ENCODE measurements at places on chromosomes 12 and 14. TPM values are rescaled to one million over a fixed set of nuclear protein-coding genes. Genes with fewer than 3 reads are reported as not detected.

DNA sequence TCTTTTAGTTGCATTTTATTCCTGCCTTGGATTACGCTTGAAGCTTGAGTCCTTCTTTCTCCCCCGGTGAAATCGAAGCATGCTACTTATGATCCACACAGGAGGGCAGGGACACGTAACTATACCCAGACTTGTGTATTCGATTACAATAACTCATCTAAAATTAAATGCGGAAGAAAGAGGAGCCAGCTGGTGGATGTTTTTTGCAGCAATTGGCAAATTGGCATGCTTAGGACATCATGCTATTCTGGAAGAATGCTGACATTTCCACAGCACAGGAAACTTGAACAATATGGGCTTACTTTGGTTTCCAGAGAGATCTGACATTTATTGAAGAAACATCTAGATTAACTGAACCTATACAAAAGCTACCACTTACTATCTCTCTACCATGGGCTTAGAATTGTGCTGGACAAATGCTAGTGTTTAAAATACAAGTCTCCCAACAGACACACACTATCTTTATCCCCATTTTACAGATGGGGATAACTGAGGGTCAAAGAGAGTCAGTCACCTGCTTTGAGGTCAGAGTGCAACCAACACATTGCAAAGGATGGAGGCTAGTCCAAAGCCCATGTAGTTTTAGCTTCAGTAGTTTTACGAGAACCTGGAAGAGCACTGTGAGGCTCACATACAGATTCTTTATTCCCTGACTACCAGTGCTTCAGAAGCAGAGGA, 36.3 kb downstream of the LGMN start:
- H3K4me1 ChIP-seq: no peaks in the 10 kb centered on the region
- DNase-seq: no peak
- no peak overlapping the region for H3K4me3 ChIP-seq
- H3K27me3 ChIP-seq: peaks cover 4% of the 10 kb centered on the region
- no peak overlapping the region for H3K27ac ChIP-seq
- no peaks in the 10 kb centered on the region for H3K36me3 ChIP-seq

DNA sequence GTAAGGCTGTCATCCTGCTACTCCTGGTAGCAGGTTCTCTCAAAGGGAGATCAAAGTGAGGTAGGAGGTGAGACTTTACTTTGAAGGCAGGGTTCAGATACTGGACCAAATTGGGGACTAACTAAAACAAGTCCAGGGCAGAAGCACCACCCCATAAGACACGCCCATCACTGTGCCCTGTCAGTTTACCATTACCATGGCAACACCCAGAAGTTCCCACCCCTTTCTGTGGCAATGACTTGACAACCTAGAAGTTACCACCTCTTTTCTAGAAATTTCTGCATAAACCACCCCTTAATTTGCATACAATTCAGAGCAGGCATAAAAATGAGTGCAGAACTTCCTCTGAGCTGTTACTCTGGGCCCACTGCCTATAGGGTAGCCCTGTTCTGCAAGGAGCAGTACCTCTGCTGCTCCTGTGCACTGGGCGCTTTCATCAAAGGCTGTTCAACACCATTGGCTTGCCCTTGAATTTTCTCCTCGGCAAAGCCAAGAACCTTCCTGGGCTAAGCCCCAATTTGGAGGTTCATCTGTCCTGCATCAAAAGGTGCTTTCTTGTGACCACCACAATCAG, 64.8 kb upstream of the MAX start:
- peaks cover 56% of the 10 kb centered on the region for H3K4me1 ChIP-seq
- DNase-seq: peak; percentile 27
- peaks cover 2% of the 10 kb centered on the region for H3K36me3 ChIP-seq
- no peak overlapping the region for H3K27ac ChIP-seq
- no peaks in the 10 kb centered on the region for H3K27me3 ChIP-seq

DNA sequence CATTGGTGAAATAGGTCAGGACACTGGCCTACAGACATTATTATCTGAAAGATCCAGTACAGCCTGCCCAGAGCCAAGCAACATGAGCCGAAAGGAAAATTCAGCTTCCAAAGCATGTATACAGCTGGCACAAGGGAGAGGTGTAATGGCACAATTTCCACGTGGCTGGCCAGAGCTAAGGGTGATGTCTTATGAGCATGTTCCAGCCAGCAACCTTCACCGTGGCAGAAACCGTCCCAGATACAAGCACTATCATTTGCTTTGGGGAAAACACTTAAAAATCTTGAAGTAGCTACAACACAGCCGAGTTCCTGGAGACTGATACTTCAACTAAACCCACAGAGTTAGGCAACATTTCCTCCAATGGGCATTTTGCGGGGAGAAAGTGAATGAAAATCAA, 44.5 kb downstream of the CORO1C start:
- peaks cover 47% of the 10 kb centered on the region for H3K4me1 ChIP-seq
- peaks cover 4% of the 10 kb centered on the region for H3K36me3 ChIP-seq
- DNase-seq: no peak
- no peak overlapping the region for H3K4me3 ChIP-seq

GALNT8 gene
- total RNA-seq: 2.1 TPM

GMFB gene
- total RNA-seq: 39.5 TPM

Measured in activated T-helper 1 cell treated with anti-CD3 and anti-CD28 coated beads, Interleukin-12 subunit alpha, Interleukin-12 subunit beta, Interleukin-2, Interleukin-4 antibody, amounts not matched to agents 30 ng/mL and 10 ng/mL and 1 ng/mL, durations not matched to agents 14 hours and 24 hours and 36 hours (primary cell).